ENCODE measurements at places on chromosomes 1 and 21. TPM values are rescaled to one million over a fixed set of nuclear protein-coding genes. Genes with fewer than 3 reads are reported as not detected.

S100B gene
- 0.24 TPM for polyA plus RNA-seq

HSD3B2 gene
- polyA plus RNA-seq: not detected

PGBD5 gene
- 0.39 TPM for polyA plus RNA-seq

PDC gene
- not detected for polyA plus RNA-seq

CDA gene
- 0.11 TPM for polyA plus RNA-seq

NCF2 gene
- 6.0 TPM for polyA plus RNA-seq

SERPINC1 gene
- 0.08 TPM for polyA plus RNA-seq

GRCh38 chr1:6730880-6731279, 29.3 kb upstream of the DNAJC11 start:
- DNase-seq: no peak

DNA sequence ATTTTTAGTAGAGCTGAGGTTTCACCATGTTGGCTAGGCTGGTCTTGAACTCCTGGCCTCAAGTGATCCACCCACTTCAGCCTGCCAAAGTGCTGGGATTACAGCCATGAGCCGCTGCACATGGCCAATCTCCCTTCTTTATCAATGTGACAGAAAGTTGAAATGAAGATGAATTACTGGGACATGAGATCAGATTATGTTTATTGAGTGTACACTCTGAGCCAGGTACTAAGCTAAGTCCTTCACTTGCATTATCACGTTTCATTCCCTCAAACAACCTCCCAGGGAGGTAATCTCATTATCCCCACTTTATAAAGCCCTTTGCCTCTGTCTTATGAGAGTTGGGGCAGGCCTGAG, 6.3 kb upstream of the CHI3L2 start:
- DNase-seq: no peak

DNA sequence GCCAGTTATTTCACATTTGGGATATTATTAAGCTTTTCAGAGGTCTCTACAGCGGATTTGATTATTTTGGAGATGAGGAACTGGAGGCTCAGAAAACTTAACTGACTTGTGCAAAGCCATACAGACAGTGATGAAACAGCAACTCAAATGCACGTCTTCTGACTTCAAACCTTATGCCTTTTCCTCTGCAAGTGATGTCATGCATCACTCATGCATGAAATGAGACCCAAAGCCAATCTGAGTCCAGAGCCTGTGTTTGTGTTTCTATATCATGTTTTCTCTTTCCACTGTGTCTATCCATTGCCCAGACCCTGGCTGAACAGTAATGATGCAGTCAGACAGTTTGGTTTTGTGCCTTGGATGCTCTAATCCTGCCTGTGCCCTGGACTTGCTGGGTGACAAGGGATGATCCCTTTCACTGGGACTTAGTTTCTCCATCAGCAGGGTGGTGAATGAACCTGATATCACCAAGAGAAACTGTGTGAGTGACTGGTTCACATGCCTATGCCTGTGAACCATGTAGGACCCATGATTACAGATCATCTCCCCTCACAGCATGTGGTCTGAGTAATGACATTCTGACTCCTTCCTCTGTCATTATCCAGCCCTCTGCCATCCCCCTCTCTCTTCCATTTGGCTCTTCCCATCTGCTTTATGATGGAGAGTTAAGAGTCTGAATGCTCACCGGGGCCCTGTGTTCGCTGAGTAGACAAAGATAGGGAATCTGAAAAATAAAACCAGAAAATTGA, 33.4 kb downstream of the SLAMF6 start:
- no peak for DNase-seq

GRCh38 chr1:221723848-221724236, 18.0 kb downstream of the DUSP10 start:
- DNase-seq: no peak

DNA sequence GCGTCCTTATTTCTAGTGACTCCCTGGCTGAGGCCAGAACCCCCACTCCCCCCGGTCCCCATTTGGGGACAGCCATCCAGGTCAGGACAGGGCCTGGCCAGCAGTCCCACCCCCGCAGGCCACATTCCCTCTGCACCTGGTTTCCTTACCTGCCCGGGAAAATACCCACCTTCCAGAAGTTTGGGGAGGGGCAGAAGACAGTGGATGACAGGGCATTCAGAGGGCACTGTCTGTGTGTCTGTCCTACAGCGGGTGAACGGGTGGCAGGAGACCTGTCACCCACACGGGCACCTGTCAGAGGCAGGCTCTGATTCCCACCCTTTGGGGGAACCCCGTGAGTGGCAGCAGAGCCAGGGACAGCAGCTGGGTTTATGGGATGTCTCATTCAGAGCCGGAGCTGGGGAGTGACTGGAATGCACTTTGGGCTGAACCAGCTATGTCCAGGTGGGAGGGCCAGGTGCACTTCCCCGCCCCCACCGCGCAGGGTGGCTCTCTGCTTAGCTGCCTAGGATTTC, 2.0 kb downstream of the ARHGEF16 start:
- DNase-seq: no peak

- DNase-seq: peak; percentile 73
Observed at GRCh38 chr1:3477241-3477995, 23.0 kb downstream of the ARHGEF16 start.

GRCh38 chr1:243364330-243364729, 108.5 kb downstream of the SDCCAG8 start:
- no peak for DNase-seq

DNA sequence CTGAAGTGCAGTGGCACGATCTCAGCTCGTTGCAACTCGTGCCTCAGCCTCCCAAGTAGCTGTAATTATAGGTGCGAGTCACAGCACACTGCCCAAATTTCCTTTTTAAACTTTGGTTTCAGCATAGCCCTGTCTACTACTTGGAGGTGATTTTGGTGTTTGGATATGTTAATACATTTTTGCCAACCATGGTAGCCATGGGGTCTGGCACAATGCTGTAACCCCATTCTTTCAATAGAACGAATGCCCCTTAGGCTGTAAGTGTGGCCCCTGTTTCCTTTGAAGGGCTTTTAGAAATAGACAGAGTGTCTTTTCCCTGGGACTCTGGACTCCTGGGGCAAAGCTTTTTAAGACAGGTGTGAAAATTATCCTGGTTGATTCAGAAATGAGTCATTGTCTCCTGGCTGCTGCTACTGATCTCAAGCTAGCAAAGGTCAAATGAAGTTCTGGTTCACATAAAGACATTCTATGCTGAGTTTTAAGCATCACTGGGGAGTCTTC, 141.1 kb upstream of the RUNX1 start:
- no peak for DNase-seq

DNA sequence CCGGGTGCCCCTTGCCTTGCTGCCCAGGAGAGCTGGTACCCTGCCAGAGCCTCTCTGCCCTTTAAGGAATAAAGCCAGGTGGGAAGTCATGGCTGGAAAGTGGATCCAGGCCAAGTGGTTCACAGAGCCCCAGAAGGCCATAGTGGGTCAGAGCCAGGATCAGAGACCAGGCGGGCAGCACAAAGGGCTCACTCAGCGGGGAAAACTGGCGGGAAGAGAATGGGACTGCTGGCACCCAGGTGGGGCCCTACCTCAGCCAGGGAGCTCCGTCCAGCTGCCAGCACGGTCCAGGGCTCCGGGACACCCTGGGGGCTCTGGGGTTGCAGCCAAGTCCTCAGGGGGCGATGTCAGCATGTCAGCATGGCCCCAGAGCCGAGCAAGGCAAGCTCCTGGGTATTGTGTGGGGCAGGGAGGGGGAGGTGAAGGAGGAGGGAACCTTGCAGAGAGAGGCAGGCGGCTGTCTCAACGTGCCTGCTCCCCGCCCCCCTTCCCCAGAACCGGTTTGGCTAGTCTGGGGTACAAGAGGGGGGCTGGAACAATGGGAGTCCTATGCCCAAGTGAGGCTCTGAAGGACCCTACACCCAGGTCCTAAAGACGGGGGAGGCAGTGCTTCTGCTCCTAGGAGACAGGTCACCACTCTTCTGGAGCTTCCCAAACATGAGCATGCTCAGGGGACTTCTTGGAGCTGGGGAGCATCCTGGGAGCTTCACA, at the start of gene ARHGEF19:
ARHGEF19 (minus strand) TSS at position 402 of the 711 bp plus-strand sequence. CDS start 3,598 bp downstream, outside the sequence.
- no peak for DNase-seq

DNA sequence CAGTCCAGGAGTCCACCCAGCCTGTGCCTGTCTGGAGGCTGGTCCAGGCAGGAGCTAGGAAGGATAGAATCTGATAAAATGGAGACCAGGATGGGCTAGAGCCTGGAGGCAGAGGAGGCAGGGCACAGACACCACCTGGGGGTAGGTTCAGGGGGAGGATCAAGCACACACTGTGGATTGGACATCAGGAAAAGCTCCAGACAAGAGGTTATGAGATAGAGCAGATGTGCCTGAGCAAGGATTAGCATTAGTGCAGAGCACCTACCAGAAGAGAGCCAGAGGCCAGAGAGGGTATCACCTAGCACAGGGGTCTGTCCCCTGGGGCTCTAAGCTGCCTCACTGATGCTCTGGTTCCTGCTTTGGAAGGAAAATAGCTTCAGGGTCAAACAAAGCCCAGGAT, 216.7 kb upstream of the ZC3H12A start:
- DNase-seq: peak; percentile 58

DNA sequence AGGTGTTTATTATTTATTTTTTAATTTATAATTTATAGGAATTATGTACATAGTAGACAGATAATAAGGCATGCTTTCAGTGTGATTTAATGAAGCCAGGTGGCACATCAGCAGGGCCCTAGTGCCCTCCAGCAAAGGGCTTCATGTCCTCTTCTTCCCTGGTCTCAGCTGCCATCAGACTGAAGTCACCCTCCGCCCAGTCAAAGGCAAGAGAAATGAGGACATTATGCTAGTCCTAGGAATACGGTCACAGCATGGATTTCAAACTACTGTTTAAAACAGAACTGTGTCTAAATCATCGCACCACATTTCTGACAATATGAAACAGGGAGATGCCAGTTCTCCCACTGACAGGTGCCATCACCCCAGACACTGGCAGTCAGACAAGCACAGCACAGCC, 168.1 kb downstream of the SEC16B start:
- DNase-seq: no peak

GRCh38 chr21:24824209-24824608, 783.1 kb downstream of the MRPL39 start:
- DNase-seq: no peak

GRCh38 chr1:3530926-3531818, 76.7 kb downstream of the ARHGEF16 start:
- DNase-seq: peak; percentile 93

GRCh38 chr1:210264496-210265380, 32.1 kb downstream of the SERTAD4 start:
- peak; percentile 40 for DNase-seq

DNA sequence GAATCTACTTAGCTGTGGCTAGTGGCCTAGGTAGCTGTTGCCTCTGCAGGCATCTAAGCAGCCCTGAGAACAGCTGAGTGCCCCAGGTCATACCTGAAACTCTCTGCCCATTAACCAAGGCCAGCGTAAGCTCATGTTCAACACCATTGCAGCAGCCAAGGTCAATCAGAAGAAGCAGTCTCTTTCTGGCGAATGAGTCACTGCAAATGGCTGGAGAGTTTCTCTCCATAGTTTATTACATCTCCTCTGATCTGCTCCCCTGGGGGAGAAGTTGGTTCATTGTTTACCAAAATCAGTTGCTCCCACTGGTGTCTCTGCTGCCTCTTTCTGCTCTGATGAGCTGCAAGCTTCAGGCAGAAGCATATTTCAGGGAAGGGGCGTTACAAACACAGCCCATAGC, 6.9 kb upstream of the BCL9 start:
- DNase-seq: no peak

DNA sequence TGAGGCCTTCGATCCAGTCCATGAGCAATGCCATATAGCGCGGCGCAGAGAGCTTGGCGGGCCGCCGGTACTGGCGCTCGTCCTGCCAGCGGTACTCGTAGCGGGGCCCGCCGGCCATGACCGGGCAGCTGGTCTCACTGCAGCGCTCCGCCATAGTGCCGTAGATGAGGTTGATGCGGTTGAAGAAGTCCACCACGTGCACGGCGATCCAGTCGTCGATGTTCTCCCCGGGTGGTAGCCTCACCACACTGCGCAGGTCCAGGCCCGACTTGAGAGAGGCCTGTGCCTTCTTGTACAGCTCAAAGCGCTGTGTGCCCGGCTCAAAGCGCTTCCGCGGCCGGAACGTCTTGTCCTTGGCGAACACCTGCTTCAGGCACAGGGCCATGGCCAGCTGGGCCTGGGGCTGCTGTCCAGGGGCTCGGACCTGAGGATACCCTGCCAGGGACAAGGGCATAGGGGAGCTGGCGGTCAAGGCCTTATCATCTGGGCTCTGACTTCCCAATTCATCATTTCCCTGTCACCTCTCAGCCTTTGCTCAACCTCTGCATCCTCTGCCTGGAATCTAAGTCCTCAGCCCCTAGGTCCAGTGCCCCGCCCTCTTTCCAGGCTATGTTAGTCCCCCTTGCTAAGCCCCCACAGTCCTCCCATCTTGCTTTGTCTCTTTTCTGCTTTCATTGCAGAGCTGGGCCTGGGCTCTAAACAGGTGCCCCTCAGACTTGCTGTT, 3.5 kb downstream of the MOB3C start:
- DNase-seq: no peak

GRCh38 chr1:211566431-211567025, 12.4 kb downstream of the SLC30A1 start:
- no peak for DNase-seq

DNA sequence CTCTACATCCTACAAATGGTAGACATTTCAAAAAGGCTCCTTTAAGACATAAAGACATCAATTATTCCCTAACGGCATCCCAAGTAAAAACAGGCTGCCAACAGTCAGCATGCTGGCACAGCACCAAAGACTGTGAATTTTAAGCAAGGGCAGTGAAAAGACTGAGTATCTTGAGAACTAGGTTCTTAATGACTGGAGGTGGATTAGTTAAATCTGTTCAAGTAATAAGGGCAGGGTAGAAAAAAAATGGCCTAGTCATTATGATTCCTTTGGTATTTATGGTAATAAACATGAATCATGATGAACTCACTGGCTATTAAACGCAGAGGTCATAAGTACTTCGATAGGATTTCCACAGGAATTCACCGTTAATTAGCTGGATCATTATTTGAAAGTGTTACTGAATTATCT, 75.2 kb downstream of the KIFAP3 start:
- DNase-seq: no peak

- DNase-seq: no peak
Observed at GRCh38 chr21:42939582-42940413, 14.4 kb upstream of the ERVH48-1 start.

DNA sequence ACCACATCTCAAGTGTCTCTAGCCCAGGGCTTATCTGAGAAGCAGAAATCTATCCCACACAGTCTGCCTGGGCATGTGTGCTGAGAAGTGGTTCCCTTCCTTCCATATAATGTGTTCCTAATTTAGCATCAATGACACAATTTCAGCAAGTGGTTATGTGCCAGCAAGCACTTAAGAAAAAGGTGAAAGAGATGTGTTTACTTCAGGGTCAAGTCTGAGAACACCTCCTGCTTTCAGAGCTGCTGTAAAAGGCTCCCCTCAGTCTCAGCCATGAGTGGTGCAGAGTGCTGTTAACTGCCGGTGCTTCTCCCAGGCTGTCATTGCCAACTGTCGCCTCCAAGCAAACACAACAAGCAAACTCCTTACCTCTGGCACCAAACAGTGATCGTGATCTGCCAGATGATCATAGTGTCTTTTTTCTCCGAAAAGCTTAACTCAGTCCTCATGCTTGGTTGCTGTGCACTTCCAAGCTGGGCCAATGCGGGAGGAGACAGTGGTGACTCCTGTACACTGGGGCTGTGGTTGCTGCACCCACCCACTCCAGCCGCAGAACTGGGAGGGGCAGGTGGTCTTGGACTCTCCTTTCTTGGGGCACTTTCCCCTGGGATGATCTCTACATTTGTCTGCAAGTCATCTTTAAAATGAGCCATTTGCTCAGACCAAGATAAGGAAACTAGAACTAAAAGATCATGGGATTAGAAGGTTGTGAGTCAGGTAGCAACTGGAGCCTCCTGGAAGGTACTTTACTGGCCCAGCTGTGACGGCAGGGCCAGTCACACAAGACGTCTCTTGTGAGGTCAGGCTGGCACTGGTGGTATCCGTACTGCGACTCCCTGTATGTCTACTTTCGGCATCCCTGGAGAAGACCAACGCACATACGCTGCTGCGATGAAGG, 32.4 kb downstream of the ATP1A1 start:
- no peak for DNase-seq

- no peak for DNase-seq
Observed at GRCh38 chr1:170663404-170664092, 383 bp upstream of the PRRX1 start.

Measured in SK-N-SH (cell line).